ENCODE measurements at places on chromosomes 16 and 17. TPM values are rescaled to one million over a fixed set of nuclear protein-coding genes. Genes with fewer than 3 reads are reported as not detected.

DNA sequence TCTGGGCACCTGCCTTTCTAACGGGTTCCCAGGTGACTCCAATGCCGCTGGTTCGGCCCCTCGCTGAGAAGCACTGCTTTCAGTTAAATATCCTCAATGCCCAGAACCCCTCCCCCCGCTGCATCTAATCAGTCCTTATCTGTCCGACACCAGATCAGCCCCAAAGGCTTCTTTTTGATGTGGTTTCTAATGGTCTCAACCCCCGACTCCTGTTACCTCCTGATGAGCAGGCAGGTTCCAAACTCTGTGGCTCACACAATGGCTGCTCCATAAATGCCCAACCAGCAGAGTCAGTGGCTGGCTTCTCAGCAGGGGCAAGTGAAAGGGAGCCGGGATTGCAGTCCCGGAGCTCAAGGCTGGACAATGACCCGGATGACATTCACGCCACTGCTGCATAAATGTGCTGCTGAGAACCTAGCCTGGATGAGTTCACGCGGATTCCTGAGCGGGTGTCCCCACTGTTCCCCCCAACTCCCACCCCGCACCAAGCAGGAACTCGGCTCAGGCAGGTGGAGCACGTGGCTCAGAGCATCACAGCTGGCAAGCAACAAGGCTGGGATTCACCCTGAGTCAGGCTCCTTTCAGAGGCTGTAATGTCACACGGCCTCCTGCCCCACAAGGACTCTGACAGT is 1.0 kb upstream of the SLC38A8 start:
- DNase-seq, result no peak

DNA sequence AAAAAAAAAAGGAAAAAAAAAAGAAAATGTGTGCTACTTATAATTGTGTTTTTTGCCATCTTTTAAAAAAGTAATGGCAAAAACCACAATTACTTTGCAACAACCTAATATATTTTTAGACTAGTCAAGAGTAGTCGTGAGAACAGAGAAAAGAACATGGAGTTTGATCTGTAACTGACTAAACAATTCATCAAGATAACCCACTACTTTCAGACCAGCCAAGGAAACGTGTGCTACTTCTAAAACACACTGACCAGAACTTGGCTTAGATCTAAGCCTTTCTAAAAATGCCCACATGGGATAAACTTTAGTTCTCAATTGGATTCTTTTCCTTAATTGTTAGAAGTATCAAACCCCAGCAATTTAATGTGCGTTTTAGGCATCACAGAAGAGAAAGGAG is 616 bp downstream of the PECAM1 start:
- DNase-seq, result no peak

Gene CPNE7
- total RNA-seq, result 15.0 TPM

Gene PAQR4
- 6.4 TPM for total RNA-seq

DNA sequence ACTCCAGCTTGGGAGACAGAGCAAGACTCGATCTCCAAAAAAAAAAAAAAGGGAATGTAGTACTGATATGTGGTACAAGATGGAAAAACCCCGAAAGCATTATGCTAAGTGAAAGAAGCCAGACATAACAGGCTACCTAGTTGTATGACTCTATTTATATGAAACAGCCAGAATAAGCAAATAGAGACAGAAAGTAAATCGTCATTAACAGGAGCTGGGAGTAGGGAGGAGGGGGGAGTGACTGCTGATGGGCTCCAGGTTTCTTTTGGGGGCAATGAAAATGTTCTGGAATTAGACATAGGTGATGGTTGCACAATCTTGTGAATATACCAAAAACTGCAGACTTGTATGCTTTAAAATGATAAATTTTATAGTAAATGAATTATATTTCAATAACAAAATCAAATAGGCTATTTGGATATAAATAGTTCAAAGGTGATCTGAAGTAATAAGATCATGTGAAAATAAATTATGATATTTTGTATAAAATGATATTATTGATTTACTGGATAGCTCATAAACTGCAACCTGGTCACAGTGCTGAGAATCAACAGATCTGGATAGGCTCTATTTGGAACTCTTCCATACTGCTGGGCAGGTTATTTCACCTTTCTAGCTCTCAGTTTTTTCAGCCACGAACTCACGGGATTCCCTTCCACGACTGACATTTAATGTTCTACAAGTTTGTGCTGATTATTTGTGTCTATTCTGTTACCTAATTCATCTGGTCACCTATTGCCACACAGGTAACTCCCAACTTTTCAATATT is 27.1 kb downstream of the ZNF652 start:
- DNase-seq, result no peak

GRCh38 chr16:11414815-11415775 is 69.8 kb downstream of the RMI2 start:
- DNase-seq, result no peak

Gene SHISA9
- total RNA-seq, result 1.0 TPM

DNA sequence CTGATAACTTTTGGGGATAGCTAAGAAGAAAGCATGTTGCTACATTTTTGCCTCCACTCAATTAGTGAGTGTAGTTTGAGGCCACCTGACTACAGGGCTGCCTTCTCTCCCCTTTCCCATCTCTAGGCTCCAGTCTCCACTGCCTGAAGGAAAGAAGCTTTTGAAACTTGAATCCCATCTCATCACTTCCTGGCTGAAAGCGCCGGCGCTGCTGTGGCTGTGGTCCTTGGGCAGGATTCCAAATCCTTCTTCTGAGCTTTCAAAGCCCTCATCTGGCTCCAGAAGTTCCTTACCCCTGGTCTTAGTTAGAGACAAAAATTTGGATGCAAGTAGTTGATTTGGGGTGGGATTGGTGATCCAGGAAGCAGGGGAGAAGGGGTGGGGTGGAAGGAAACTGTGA is 119.4 kb downstream of the FOXL1 start:
- no peak for DNase-seq

DNA sequence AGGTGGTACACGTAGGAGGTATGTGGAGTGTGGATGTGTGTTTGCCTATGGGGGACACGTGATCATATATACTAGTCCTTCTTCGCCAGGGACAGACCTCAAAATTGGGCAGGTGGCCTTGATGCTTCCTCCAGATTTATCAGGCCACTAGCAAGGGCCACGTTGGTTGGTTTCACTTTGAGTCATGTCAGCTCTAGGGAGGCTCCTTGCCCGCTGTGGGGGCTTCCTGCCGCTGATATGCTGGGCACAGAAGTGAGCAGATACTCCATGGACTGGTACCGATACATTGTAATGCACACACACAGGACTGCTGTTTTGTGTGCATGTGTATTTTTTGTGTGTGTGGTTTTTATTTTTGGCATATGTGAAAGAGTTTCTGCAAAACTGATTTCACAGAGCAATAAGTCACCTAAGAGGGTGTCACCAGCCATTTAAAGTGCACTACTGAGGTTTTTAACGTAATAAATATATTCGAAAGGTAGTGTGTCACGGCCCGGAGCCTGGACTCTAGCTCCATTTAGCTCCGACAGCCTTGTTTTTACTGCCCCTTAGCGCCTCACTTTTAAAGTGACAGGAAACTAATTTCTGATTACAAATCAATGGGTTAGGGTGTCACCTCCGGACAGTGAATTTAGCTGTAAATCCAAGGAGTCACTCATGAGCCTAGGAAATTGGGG is 605.5 kb upstream of the SALL1 start:
- DNase-seq, result no peak

- DNase-seq, result no peak
These were observed 187.0 kb upstream of the RPL38 start for GRCh38 chr17:74016461-74016860.

GRCh38 chr17:40060887-40061608 is 1.7 kb upstream of the THRA start:
- no peak for DNase-seq

- peak; percentile 10 for DNase-seq
These were observed 77.0 kb downstream of the METRNL start for GRCh38 chr17:83156408-83156807.

Gene FAM171A2
- total RNA-seq, result 3.6 TPM

DNA sequence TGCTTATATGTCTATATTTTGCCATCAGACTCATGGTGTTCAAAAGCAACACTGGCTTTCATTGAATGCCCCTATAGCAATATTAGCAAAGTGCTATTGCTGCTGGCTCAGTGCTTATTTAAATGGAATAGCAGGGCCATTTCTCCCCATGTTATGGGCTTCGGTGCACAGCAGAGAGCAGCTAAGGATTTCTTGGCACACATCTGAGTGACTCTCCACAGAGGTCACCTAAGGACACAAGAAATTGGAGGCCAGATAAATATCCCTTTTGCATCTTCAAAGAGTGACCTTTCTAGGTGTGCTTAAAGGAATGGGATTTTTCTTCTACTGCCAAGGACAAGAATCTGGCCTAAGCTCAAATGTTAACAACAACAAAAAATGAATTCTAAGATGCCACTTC is 751.8 kb downstream of the CDH11 start:
- DNase-seq, result no peak

DNA sequence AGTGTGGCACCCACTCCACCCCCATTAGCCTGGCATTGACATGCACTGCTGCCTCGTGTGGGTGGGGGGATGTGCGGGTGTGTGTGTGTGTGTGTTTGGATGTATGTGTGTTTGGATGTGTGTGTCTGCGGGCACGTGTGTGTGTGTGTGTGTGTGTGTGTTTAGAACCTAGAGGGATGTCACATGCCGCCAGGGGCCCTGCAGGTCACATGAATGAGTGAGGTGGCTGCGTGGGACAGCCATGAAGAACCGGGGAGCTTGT is 9.0 kb downstream of the KATNB1 start:
- no peak for DNase-seq

DNA sequence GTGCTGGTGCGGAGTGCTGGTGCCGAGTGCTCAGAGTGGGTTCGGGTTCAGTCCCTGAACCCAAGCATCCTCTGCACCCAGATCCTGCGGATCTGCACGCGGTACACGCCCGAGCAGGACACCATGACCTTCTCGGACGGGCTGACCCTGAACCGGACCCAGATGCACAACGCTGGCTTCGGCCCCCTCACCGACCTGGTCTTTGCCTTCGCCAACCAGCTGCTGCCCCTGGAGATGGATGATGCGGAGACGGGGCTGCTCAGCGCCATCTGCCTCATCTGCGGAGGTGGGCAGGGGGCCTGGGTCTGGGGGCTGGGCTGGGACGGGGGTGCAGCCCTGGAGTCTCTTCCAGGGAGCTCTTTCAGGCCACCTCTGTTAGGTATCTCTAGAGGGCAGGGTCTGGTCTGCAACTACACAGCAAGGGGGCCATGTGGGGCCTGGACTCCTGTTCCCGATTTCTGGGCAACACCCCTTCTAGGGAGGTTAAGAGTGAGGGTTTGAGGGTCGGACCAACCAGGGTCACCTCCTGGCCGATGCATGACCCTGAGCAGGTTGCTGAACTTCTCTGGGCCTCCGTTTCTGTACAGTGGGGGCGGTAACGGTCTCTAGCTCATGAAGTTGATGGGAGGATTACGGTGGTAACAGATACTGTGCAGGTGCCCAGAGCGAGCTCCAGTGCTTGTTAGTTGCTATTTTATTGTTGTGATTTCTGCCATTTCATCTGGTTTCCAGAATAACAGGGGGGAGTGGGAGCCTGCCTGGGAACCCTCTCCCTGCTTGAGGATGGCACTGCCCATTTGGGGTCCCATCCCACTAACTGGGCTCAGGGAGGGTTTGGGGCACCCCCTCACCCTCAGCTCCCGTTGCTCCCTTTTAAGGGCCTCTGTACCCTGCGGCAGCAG is 10.1 kb downstream of the GJD3 start:
- no peak for DNase-seq

Gene CCL13
- total RNA-seq, result not detected

GRCh38 chr17:9409878-9410277 is 165.7 kb downstream of the STX8 start:
- DNase-seq, result no peak

GRCh38 chr17:36761203-36761950 is 160.0 kb downstream of the MRM1 start:
- peak; percentile 17 for DNase-seq

- no peak for DNase-seq
These were observed 2.9 kb downstream of the UMOD start for GRCh38 chr16:20349615-20350014.

DNA sequence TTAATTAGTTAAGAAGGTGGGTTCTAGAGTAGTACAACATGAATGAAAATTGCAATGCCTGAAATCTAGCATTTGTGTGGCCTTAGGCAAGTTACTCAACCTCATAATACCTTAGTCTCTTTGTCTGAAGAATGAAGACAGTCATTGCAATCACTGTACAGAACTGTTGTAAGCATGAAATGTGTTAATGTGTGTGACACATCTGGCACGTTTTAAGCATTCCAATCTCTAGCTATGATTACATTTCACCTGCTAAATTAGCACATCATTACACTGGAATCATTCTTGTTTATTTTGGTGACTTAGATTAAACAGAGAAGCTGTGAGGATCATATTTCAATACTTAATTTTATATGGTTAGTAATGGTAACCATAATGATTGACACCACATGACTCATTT is 629.7 kb upstream of the KIF2B start:
- no peak for DNase-seq

- DNase-seq, result no peak
These were observed 79.1 kb downstream of the KSR1 start for GRCh38 chr17:27535178-27535928.

- no peak for DNase-seq
These were observed 26.6 kb downstream of the PIEZO1 start for GRCh38 chr16:88758227-88758943.

DNA sequence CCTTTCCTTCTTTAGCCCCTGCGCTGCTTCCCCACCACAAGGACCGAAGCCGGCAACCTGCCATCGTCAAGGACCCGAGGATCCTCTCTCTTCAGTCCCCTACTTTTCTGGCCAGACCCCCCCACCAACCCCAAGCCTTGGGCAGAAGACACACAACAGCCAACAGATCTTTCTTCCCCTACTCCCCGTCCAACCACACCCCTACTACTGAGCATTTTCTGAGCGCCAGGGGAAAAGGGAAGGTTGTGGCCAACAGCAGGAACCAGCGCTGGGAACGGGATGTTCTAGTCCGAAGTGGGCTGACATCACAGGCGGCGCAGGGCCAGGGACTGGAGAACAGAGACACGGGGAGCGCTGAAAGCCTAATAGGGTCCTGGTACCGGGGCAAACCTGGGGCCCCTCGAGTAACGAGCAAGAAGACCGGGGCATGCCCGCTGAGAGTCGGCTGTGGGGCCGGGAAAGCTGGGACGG is 528 bp downstream of the PER1 start:
- peak; percentile 91 for DNase-seq

DNA sequence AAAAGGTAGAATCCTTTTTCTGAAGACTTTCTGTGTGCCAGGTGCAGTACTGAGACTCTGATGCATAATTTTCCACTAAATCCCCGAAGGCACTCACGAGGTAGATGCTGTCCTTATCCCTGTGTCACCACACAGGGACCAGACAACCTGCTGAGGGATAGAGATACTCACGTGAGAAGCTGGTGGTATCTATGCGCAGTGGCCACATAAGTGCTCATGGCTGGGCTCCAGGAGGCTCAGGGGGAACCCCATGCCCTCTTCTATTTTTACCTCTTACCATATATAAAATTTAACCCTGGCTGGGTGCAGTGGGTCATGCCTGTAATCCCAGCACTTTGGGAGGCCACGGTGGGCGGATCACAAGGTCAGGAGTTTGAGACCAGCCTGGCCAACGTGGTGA is 38.3 kb downstream of the NT5M start:
- DNase-seq, result no peak

- DNase-seq, result no peak
These were observed 1.6 kb downstream of the SLC47A2 start for GRCh38 chr17:19714542-19715411.

GRCh38 chr17:47733674-47734410 is 806 bp downstream of the TBX21 start:
- DNase-seq, result no peak

- DNase-seq, result no peak
These were observed 62.6 kb downstream of the AMFR start for GRCh38 chr16:56362706-56363105.

Gene TNFRSF12A
- 33.4 TPM for total RNA-seq

All from testis (tissue), 5 donors.